ENCODE measurements at places on chromosomes 3 and 15. TPM values are rescaled to one million over a fixed set of nuclear protein-coding genes. Genes with fewer than 3 reads are reported as not detected.

The ROPN1 gene
- not detected for total RNA-seq

The KIF23 gene
- 65.7 TPM for total RNA-seq

The PRR23B gene
- total RNA-seq = not detected

The ACY1 gene
- total RNA-seq = 22.3 TPM

The ARL6 gene
- total RNA-seq = 4.8 TPM

The TEX264 gene
- total RNA-seq = 70.1 TPM

The GOLGA8J gene
- 0.09 TPM for total RNA-seq

The DISP2 gene
- 1.1 TPM for total RNA-seq

The RBP2 gene
- total RNA-seq = not detected

The CHRD gene
- total RNA-seq = 0.11 TPM

The CRYBG3 gene
- total RNA-seq = 5.9 TPM

The CFAP100 gene
- not detected for total RNA-seq

The CFAP161 gene
- not detected for total RNA-seq

The ZNF385D gene
- total RNA-seq = not detected
